Activated CD8-positive, alpha-beta memory T cell treated with anti-CD3 and anti-CD28 coated beads for 4 hours (primary cell): ENCODE measurements at places on chromosomes 3 and 15.
A peak's percentile ranks its signal among the peaks of the same experiment; 100 is the strongest.

DNA sequence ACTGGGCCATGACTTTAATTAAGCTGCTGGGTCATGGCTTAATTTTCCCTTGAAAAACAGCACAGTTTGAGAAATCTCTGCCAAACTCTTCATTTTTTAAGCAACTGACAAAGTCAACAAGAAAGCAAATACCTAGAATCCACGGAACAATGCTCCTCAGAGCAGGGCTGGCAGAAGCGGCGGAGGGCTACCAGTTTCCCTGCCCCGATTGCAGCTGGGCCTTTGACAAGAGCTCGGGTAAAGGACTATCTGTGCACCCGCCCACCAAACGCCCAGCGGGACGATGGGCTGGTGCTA, 1.2 kb downstream of the GOLIM4 start:
- DNase-seq = no peak

DNA sequence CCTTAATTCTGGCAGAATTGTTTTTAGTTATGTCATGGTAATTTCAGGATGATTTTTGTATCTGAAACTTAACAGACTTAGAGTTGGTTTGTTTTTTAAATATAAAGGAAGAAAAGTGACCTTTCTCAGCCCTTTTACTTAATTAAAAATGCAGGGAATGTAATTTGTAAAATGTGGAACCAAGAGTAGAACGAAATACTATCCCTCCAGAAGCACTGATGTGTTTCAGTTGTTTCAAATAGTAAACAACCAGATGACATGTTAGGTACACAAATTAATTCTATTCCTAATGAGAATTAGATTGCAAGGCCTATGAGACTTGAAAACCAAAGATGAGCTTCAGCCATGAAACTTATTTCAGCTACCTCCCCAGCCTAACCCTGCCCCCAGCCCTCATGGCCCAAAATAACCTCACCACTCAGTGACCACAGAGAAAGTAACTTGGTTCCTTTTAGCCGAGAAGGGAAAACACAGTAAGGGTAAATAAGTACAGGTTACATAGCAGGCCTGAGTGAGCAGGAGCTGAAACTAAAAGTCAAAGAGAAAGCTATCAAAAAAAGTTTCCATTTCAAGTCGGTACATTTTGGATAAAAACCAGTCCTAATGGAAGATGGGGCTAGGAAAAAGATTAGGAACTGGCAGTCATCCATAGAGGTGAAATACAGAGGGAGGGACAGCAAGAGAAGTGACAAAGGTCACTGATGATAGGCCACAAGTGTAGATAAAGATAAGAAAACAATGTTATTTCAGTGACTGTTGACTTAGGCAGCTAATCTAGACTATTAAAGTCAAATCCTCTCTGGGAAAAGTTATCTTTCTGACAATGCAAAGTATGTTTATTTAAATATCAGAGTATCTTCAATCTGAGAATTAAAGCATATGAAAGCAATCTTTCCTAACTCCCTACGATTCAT, 23.2 kb downstream of the SENP8 start:
- no peak for DNase-seq

DNA sequence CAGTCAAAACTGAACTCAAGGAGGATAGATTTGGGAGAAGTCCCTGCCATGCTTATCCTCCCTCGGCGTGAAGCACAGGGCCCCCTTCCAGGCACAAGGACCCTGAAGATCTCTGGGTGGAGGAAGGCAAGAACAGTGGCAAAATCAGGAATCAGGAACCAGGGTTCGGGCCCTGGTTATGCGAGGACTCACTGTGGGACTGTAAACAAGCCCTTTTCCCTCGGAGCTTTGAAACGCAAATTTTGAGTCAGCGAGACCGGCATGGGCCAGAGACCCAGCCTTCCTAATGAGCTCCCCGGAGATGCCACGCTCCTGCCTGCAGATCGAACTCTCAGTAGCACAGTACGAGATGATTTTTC, 70.1 kb downstream of the SLC12A8 start:
- DNase-seq = no peak

DNA sequence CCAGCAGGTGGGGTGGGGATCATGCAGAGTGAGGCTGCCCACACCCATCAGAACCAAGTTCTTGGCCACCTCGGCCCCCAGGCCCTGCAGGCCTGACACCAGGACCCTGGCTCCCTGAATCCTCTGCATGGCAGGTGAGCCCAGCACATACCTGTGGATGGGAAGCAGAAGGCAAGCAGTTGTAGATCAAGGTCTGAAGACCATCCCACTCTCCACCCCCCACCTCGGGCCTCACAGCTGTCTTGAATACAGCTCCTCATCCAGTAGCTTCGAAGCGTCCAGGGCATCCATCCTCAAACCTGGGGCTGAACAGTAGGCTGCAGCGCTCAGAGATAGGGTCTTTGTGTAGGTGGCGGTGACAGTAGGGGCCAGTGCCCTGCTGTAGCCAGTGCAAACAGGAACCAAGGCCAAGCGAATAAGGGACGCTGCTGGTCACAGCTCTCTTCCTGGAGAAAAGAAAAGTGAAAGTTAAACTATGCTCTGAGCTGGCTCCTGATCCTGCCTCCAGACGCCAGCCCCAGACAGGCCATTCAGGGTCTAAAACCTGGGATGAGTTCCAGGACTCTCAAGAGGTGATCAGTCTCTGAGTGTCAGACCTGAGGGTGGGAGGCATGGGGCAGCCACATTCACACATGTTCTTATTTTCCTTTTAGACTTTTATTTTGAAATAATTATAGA, at the start of gene UBA7:
Gene UBA7, minus strand, starts transcription at position 457 of the 678 bp plus-strand sequence. Its CDS starts 166 bp downstream, at position 291.
- no peak for DNase-seq

GRCh38 chr3:49869525-49870126, at the start of gene CAMKV:
Gene CAMKV, minus strand, starts transcription at chr3:49869906. Its CDS starts 7,518 bp downstream, at chr3:49862388.
- no peak for DNase-seq

- no peak for DNase-seq
Observed at GRCh38 chr3:141366285-141367037, 1.8 kb upstream of the ZBTB38 start.

DNA sequence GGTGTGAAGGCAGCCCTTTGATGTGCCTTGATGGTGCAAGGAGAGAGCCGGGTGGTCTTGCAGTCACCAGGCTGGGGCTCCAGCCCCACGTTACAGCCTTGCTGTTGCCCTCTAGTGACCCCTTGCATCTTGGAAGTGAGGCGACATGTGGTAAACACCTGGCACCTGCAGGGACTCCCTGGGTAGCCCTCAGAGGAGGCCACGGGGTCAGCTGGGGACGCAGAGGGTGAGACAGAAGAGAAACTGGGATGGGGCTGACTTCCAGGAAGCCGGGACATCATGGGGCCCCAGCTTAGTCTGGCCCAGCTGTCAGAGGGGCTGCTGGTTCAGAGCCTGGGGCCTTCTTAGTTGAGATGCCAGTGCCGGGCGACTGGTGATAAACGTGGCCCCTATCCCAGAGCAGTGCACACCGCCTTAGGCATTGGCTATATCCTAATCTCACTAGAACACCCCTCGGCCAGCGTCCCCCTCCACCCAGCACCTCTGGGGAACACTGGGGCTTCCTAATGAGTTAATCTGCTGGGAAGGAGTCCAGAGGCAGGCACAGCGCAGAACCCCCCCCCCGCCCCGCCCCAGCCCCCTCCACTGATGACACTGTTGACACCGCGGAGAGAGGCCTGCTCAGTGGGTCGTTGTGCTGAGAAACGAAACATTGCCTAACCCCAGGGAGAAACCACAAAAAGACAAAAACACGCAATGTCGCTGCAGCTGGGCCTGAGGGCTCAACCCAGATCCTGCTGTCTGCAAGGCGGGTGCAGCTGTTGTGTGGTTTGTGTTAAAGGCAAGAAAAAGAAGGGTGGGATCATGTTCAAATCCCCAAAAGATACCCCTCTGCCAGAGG, 60.5 kb upstream of the KLF13 start:
- peak; percentile 20 for DNase-seq

GRCh38 chr3:46059432-46059831, 32.1 kb upstream of the XCR1 start:
- DNase-seq = no peak

- DNase-seq = peak; percentile 65
Observed at GRCh38 chr3:67113802-67114407, 115.8 kb downstream of the KBTBD8 start.

DNA sequence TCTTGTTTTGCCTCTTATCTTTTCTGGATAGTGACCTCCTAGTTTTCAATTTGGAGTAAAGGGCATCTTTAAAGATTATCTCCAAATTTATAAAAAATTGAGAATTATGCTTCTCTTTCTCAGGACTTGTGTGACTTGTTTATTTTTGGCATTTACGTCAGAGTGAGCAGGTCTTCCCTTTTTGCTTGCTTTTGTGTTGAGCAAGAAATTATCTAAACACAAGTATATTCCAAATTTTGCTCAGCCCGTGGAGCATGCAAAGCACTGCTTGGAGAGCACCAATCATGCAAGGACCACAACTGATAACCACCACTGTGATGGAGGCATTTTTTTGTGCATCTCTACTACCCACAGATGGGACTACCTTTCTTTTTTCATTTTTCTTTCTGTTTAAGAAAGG, 7.1 kb downstream of the SLC25A26 start:
- DNase-seq = no peak

- DNase-seq = no peak
Observed at GRCh38 chr3:57691411-57692132, 1.3 kb downstream of the DENND6A start.

GRCh38 chr3:108605491-108605890, 16.0 kb downstream of the DZIP3 start:
- DNase-seq = no peak
